Stimulated activated CD8-positive, alpha-beta memory T cell treated with anti-CD3 and anti-CD28 coated beads, Interleukin-7, amount 100 ng/mL, for 48 hours (primary cell): ENCODE measurements at places on chromosomes 13 and 19.

- DNase-seq = no peak
Observed at GRCh38 chr19:18363787-18364186, 22.2 kb upstream of the GDF15 start.

DNA sequence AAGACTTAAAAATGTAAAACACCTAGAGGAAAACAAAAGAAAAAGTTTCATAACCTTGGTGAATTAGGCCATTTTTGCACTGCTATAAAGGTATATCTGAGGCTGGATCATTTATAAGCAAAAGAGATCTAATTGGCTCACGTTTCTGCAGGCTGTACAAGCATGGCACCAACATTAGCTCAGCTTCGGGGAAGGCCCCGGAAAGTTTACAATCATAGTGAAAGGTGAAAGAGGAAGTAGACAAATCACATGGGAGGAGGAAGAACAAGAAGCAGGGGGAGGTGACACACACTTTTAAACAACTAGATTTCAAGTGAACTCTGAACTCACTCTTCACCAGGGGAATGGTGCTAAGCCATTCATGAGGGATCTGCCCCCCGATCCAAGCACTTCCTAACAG, 1358.5 kb upstream of the PCDH9 start:
- no peak for DNase-seq

DNA sequence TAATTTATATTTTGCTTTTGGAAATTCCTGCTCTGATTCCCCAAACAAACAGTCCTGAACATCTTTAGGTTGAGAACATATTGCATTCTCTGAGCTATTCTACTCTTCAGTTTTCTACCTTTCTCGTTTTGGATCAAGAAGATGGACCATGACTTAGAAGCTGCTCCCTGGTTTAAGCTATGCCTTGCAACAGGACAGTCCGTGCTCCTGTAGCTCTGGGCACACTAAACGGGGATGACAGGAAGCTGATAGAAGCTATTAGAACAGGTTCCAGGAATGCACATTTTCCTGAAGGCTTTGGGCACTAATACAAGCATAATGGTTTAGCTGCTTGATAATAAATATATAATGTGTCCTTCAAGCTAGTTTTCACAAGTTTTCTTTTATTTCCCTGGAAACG, 385.2 kb downstream of the HS6ST3 start:
- DNase-seq = no peak

GRCh38 chr13:40024204-40024966, 368.9 kb downstream of the COG6 start:
- DNase-seq = no peak

DNA sequence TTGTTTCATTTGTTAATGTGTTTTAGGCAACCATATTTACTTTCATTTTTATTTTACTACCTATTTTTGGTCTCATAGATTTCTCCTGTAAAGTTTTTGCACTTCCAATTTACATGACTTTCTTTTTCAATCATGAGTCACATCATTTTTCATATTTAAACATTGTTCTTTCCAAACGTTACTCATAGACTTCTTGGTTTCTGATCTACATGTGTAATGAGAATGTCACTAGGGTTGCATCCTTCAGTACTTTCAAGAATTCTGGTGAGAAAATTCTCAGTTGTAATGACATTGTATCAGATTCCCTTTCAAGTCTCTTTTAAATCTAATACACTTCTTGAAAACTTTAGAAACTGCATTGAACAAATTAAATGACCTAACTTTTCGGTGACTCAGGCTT, 991.7 kb downstream of the EFNB2 start:
- DNase-seq = no peak

GRCh38 chr13:102947745-102948405, 102.0 kb downstream of the ERCC5 start:
- DNase-seq = no peak

- DNase-seq = no peak
Observed at GRCh38 chr13:52808842-52809219, 39.6 kb downstream of the PCDH8 start.

DNA sequence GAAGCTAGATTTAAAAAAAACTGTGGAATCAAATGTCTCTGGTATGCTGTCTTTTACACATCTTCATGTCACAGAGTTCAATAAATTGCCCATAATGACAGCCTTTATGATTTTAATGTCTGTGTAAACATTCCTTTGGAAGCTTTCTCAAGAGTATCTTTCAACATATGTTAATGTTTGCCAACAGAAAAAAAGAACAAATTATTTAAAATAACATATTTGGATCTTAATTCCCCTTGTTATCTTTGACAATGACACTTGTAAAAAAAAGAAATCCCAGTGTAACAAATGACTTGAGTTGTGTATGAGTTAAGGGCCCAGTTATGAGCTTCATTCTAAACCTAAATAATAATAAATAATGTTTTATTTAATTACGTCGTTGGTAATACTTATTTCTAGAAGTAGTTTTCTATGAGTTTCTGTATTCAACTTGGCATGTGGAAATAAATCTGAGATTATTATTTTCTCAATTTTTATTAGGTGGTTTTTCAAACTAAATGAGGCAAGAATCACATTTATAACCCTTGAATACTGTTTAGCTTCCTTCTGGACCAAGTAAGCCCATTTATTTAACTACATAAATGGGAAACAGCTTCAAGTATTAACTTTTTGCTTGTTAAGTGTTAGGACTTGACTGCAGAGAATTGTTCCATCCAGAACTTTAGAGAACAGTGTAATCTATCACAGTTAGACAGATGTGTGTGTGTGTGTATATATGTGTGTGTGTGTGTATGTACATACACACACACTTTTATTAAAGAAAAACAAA, 182.1 kb downstream of the POSTN start:
- DNase-seq = no peak

DNA sequence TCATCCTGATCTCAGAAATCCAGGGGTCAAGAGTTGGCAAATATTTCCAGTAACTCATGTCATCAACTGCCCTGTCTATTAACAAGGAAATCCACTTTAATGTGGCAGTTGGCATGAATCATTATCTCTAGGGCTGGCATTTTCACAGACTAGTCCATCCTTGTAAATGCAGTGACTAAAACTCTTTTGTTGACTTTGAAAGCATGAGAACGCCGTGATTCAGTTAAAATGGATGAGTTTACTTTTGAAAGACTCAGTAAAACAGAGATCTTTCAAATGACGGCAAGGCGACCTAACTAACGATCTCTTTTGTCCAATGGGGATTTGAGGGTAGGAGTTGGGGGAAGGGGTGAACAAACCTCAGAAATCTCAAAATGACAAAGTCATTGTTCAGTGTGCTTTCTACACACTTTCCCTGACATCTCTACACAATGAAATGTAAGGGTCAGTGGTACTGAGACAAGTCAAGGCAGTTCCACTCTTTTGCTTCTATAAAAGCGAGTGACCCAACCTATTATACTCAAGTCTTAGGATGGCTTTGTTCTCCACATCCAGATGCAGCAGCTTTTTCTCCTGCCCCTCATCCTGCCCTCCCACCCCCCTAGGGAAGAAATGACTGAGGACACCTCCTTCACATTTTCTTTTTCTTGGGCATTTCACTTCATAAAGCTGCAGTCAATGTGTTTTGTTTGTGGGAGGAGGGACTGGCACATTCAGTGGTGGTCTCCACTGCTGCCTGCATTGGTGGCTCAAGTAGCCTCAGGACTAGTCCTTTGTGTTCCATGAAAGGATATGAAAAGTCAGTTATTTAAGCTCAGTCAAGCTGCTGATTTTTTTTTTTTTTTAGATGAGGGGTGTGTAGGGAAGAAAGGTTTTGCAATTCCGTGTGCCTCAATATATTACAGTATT, 200.5 kb downstream of the ABCC4 start:
- no peak for DNase-seq

DNA sequence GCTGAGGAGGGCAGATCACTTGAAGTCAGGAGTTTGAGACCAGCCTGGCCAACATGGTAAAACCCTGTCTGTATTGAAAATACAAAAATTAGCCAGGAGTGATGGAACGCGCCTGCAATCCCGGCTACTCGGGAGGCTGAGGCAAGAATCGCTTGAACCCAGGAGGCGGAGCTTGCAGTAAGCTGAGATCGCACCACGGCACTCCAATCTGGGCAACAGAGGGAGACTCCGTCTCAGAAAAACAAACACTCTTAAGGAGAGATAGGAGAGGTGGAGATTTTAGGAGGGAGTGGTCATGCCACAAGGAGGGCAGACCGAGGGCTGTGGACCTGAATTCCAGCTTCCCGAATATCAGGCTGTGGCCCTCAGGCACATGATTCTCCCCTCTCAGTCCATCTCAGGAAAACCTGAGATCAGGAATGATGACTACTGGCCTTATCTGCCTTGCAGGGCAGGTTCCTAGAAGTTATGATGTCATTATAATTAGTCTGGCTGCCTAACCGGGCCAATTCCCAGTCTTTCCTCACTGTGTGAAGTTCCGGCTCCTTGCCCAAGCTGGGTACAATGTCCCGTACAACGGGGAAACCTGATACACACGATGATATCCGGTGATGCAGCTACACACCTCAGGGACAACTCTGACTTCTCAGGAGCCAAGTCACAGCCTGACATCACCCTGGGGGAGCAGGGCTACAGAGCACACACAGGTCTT, 2.5 kb downstream of the SLC35E1 start:
- DNase-seq = no peak

DNA sequence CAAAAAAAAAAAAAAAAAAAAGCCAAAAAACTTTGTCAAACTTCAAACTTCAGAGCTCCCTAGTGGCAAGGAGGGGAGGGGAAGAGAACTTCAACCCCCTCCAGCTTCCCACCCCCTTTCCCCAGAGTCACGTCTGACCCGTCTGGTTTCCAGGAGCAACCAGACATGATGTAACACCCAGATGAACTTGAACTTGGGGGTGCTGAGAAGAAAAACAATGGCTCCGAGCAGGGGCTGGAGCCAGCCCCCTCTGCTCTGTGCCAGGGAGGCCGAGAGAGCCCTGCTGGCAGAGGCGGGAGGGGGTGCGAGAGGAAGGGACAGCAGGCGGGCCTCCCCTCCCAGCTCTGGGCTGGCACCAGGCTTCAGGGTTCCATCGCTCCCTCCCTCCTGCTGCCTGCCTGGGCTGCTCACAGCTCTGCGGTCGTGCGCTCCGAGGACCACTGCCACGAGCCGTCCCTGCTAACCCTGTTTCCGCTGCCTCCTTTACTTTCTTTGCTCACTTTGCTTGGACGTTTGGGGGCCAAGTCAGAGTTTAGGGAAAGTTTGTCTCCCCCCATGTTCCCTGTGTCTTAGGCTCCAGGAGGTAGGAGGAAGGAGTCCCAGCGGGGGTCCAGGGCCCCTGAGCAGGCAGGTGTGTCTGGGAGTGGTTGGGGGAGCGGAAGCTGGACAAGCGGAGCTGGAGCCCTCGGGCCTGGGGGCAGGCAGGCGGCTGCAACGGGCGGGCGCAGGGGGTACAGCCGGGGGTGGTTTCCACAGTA, 11.1 kb downstream of the LYL1 start:
- no peak for DNase-seq

GRCh38 chr13:102771298-102772041, 2.1 kb downstream of the TEX30 start:
- DNase-seq = no peak

- DNase-seq = no peak
Observed at GRCh38 chr13:114099191-114099590, 33.2 kb downstream of the RASA3 start.

GRCh38 chr13:44422755-44423643, 49.4 kb downstream of the SERP2 start:
- no peak for DNase-seq

GRCh38 chr19:16454351-16454918, 17.3 kb downstream of the EPS15L1 start:
- no peak for DNase-seq

GRCh38 chr19:20254121-20254520, 87.1 kb downstream of the ZNF486 start:
- DNase-seq = no peak

- DNase-seq = peak; percentile 52
Observed at GRCh38 chr19:57583521-57584416, at the start of gene ZIK1. ZIK1 (plus strand) TSS chr19:57584145; CDS start chr19:57584357, 212 bp downstream.

GRCh38 chr13:97023117-97023516, 28.8 kb upstream of the OXGR1 start:
- DNase-seq = no peak

DNA sequence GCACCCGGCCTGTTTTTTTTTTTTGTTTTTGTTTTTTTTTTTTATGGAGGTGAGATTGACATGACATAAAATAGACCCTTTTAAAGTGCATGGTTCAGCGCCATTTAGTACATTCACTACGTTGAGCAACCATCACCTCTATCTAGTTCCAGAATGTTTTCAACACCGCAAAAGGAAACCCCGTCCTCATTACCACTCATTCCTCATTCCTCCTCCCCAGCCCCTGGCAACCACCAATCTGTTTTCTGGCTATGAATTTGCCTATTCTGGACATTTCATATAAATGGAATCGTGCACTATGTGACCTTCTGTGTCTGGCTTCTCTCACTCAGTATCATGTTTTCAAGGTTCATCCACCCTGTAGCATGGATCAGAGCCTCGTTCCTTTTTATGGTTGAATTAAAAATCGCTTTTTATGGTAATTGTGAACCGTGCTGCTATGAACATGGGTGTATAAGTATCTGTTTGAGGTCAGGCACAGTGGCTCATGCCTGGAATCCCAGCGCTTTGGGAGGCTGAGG, 9.9 kb upstream of the ADGRE5 start:
- no peak for DNase-seq

DNA sequence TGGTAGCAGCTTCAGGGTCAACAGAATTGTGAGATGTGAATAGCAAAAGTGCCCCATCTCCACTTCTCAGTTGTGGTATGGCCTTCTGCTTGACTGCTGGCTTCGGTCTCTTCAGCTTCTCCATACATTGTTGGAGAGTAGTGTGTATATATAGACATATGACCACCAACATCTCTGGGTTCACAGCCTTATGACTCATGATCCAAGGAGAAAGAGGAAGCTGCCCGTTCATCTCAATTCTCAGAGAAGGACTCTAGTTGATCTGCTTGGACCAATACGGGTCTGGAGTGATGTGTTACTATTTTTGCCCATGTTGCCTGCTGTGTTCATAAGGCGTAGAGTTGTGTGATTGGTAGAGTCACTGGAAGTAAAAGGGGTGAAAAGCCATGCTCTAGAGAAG, 3.6 kb upstream of the COMMD6 start:
- no peak for DNase-seq

GRCh38 chr19:575527-576506, 3.4 kb downstream of the BSG start:
- no peak for DNase-seq

DNA sequence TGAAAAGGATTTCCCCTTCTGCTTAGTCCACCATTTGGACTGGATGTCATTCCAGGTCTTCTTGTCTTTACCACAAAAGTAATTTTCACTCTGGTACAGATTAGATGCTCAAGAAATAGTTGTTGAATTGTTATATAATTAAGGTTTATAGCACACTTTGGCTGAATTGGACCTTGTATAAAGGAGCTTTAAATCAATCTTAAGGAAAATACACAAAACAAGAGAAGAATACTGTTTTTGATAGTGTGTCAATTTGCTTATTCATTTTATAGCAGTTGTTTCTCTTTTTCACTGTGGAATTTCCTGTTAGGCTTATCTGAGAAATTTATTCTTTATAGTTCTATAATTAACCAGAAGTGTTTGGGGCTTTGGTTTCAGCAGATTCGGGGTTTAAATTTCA, 62.7 kb upstream of the TDRD3 start:
- DNase-seq = no peak

DNA sequence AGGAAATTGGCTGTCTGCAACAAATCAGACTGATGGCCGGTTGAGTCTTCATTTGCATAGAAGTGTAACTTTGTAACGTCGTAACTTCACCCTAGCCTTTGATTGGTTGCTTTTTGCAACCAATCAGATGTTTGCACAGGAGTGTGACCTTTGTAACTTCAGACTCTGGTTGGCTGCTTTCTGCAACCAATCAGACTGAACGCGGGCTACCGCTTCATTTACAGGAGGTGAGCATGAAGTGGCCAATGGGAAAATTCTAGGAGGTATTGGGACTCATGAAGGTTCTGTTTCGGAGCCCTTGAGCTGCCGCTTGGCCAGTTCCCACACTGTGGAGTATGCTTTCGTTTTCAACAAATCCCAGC, 441 bp upstream of the ZNF559 start:
- no peak for DNase-seq
